ENCODE measurements at places on chromosomes 5 and 9.

GRCh38 chr5:122469384-122469919 is 157.4 kb downstream of the SNCAIP start:
- DNase-seq = no peak

GRCh38 chr9:135087899-135088347 is 455 bp downstream of the OLFM1 start:
- no peak for DNase-seq

- no peak for DNase-seq
These were observed 181.8 kb downstream of the DTWD2 start for GRCh38 chr5:118806571-118806970.

- DNase-seq = no peak
These were observed 99.8 kb upstream of the SSBP2 start for GRCh38 chr5:81850501-81851357.

GRCh38 chr9:134723491-134724190 is 82.0 kb downstream of the COL5A1 start:
- DNase-seq = no peak
